NCI-H748 treated with DMSO at 0.1 percent for 48 hours (cell line): ENCODE measurements at places on chromosomes 12 and 14.

DNA sequence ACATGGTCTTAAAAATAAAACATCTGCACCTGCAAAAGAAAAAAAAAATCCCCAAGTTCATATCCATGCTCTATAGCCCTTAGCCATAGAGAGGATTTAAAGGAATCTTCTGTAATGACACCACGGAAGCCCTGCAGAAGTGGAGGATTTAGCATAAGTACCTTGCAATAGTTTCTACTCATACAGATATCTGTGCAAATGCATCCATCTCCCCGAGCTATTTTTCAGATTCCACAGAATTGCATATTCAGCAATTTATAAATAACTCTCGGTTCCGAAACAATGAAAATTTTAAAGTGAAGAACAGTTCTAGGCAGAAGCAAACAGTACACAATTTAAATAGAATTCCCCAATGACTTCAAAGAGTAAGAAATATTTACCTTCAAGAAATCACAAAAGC, 424 bp downstream of the IGF1 start:
- no peak for DNase-seq

GRCh38 chr14:50797250-50798047, 33.5 kb downstream of the NIN start:
- no peak for DNase-seq

- no peak for DNase-seq
Observed at GRCh38 chr14:105554022-105554421, 27.6 kb downstream of the TMEM121 start.

DNA sequence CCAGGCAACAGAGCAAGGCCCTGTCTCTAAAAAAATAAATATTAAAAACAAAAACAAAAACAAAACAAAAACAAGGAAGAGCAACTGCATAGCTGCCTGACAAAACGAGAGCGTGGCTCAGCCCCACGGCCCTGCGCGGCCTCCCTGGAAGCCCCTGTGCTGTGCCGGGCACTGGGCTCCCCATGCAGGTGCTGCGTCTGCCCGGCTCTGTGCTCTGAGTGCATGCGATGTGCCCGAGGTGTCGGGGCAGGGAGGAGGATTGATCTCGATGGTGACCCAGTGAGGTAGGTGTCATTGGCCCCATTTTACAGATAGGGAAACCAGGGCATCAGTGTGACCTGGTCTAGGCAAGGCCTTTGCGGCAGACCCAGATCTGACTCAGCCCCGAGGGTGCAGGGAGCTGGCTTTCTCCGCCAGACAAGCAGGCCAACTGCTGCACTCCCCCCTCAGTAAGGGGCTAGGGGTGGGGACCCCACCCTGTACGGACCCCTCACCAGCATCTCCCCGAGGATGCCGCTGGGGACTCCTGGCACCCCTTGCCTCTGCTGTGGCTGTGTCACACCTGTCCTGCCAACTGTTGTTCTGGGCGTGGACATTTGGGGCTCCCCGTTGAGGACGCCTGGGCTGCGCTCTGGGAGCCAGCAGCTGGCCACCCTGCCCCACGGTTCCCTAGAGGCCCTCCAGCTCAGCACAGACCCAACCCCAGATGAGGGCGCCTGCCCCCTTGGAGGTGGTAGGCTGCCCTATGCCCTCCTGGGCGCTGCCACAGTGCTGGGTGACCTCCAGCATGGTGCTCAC, 15.3 kb downstream of the GPR132 start:
- DNase-seq: no peak

DNA sequence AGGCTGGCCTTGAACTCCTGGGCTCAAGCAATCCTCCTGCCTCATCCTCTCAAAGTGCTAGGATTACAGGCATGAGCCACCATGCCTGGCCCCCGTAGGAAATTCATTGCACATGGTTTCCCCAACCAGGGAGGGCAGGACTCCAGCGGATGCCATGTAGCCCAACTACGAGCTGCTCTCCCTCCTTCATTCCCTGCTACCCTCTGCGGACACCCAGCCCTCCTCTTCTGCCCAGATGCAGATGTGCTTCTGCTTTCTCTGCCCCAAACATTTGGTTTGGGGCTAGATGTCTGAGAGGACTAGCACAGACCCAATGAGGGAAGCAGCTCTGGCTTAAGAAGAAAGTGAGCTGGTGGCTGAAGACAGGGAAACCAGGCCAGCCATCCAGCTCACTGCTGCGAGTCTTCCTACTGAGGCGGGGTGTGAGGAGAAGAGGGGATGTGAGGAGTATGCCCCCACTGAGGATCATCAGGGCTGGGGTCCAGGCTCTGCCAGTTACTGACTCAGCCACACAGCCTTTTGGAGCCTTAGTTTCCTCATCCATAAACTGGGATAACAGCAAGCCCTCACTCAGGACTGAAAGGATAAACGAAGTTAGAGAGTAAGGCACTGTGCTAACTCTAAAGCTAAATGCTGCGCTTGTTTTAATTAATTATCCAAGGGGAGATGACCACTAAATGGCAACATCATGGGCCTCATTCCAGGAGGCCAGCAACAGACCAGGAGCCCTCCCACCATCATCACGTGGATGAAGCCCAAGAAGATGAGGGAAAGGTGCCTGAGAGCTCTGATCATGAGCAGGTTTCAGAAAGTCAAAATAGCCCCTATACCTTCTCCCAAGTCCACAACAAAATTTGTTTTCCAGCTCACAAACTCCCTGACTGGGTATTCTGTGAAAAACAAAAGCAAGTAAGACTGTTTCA, 10.9 kb downstream of the CTDSP2 start:
- DNase-seq: no peak
